Activated CD4-positive, CD25-positive, alpha-beta regulatory T cell treated with anti-CD3 and anti-CD28 coated beads, Interleukin-2, amount 50 U/mL, for 16 hours (primary cell): ENCODE measurements at places on chromosomes 7 and 10.

GRCh38 chr10:33310853-33311252, 23.6 kb downstream of the NRP1 start:
- DNase-seq, result no peak

DNA sequence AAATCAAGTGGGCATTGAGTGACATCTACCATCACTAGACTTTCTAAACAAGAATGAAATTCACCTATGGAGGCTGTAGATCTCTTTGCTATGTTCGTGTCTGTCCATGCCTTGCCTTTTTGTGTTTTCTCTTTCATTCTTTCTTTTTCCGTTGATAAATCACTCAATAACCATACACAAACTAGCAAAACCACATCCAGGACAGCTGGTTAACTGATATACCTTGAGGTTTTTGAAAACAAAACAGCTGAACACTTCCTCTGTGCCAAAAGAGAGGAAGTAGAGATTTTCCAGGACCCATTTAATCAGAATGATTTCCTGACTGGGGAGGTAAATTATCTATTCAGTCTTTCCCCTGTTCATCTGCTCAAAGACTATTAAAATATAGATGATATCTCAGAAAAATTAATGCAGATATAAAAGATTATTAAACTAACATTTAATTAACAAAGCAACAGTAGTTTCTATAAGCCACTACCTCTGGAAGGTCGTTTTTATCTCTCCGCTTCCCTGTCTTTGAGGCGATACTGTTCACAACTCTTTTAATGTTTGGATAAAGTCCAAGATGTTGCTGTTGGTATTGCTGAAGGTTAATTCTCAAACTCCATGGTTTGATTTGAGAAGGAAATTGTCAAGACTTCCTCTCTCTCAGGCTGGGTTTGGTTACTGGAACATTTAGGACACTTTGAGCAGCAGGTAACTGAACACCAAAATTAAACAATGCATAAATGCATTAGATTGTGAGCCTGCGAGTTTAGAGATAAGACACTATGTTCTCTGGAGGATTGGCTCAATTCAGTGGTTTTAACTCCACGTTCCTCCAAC, 24.4 kb upstream of the C10orf67 start:
- no peak for DNase-seq

GRCh38 chr10:22369434-22370072, 24.3 kb downstream of the SPAG6 start:
- no peak for DNase-seq

- no peak for DNase-seq
These were observed 187.9 kb downstream of the PLXDC2 start for GRCh38 chr10:20004087-20004523.

- DNase-seq, result no peak
These were observed 13.7 kb upstream of the MAP3K8 start for GRCh38 chr10:30420266-30420665.

DNA sequence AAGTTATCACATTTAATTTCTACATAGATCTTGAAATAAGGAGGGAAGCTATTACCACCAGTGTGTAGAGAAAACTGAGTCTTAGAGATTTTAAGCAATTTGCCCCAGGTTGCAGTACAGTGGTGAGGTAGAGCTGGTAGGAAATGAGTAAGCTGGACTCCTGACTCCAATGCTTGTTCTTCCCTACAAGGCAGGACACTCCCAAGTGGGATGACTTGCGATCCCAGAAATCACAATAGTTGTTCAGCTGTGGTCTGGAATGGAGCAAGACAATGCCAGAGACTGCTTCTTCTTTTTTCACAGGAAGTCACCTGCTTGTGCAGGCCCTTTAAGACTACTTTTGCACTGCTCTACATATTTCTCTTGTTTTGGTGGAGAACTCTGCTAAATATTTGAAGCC, 327.2 kb upstream of the BMPER start:
- DNase-seq, result no peak

DNA sequence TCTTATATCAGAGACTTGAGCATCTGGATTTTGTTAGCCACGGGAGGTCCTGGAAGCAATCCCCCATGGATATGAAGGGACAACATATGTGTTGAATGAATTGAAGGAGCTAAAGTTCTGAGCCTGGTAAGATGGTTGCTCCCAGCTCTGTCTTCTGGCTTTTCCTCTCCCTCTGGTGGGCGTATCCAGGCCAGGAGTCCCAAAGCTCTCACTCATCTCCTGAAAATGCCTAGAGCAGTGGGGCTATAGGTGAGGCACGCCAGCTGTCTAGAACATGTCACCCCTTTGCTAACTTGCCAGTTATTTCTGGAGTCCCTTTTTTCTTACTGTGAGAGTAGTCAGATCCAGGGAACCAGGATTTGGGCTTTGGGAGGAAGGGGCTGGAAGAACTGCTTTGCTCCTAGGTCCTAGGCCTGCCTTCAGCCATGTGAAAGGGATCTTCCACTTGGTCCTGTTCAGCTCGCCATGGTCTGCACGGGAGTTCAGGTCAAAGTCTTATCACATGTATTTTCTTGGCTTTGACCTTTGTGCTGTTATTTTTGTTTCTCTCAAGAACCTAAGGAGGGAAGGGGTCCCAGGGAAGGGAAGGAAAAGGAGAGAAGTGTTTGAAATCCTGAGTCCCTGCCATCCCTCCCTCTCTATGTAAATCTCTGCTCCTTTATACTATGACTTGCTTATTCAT, 73.6 kb downstream of the MINPP1 start:
- DNase-seq, result no peak

DNA sequence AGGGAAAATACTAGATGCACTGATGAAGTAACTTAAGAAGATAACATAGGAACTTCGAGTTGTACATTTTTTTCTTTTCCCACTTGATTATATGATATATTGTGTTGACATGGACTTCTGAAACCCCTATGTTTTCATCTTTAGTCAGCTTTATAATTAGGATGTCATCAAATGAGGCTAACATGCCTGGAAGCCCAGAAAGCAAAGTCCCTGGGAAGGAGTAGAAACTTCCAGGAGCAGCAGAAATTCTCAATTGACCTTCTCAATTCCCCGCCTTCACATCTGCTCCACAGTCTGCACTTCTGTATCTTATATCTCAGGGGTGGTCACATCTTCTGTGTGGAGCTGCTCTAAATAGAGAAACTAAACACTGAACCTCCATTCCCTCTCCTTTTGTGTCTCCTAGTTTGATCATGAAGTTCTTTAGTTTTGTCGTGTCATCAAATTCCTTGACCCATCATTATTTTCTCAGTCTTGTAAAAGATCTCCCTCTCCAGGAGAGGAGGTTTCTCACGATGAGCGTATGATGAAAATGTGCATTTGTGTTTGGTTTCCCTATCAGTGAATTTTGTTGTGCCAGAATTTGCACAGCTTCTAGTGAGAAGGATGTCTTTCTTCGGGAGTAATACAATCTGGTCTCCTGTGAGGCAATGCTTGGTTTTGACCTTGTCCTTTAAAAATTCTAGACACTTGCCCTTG, 303.3 kb downstream of the SUGCT start:
- no peak for DNase-seq

DNA sequence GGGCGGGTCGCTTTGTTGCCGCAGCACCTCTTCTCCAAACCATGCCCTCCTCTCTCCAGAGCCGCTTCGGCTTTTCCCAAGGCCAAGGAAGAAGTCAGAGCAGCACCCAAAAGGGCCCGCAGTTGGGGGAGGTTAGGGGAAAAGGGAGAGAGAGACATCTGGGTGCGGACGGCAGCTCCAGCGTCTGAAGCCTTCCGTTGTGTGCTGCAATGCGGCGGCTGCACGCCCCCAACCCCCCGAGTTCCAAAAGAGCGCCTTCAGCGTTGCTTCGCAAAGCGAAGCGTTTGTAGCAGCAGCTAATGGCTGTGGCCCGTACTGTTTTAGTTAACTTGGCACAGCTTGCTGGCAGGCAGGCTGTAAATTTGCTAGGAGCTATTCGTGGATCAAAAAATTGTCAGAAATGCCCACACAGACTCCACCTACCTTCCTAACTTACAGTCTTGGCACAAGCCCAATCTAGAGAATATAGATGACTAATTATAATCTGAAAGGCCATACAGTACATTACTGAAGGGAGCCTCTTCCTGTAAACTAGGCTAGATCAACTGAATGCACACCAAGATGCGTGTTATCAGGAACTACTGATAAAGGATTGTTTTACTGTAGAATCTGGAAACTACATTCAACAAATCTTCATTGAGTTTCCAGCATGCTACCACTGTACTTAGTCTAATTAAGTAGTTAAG, 1.1 kb upstream of the KBTBD2 start:
- peak; percentile 12 for DNase-seq

GRCh38 chr7:82615527-82615926, 171.9 kb upstream of the CACNA2D1 start:
- no peak for DNase-seq

GRCh38 chr7:111145472-111145871, 54.5 kb downstream of the LRRN3 start:
- no peak for DNase-seq

DNA sequence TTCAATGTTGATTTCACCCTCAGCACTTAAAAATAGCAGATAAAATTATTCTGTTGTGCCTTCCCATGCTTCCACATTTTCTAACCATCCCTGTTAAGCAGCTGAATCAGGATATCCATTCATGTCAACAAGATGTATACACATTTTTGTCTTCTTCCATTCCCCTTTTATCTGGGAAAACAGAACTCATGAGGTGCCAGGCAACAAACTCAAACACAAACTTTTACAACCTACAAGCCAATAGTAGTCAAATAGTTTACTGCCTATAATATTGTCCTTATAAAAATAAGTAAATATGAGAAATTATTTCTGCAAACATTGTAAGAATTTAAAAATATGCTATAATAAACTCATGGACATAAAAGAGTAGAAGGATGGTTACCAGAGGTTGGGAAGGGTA, 1569.8 kb downstream of the REEP3 start:
- no peak for DNase-seq

- no peak for DNase-seq
These were observed 326.4 kb downstream of the PAXIP1 start for GRCh38 chr7:154676422-154677073.

DNA sequence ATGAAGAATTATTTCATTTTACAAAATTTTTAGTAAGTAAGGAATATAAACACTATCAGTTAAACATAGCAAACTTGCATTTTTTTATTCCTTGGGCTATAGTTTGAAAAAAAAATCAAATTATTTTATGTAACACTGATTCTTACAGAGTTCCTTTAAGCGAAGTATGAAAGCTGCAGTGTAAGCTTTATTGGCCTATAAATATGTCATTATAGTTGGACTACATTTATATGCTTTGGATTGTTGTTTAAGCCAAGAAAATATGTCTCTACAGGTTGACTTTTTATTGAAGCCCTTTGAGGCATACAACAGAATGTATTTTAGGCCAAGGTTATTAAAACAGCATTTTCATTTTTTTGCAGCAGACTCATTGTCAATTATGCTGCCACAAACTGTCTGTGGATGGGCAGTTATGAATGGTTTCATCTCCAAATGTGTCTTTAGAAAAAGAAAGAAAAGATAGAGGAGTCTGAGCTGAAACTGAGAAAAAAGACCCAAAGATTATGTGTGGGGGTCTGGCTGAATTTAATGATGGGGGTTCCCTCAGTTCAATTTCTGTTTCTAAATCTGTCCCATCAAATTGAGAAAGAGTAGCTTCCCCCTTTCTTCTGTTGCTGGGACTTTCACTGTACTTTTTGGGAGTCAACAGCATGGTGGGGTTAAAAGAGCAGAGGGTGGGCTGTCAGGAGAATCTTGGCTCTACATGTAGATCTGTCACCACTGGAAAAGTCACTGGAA, 43.1 kb downstream of the ARID5B start:
- DNase-seq, result no peak

GRCh38 chr7:111958431-111958830, 247.8 kb downstream of the DOCK4 start:
- DNase-seq, result no peak

DNA sequence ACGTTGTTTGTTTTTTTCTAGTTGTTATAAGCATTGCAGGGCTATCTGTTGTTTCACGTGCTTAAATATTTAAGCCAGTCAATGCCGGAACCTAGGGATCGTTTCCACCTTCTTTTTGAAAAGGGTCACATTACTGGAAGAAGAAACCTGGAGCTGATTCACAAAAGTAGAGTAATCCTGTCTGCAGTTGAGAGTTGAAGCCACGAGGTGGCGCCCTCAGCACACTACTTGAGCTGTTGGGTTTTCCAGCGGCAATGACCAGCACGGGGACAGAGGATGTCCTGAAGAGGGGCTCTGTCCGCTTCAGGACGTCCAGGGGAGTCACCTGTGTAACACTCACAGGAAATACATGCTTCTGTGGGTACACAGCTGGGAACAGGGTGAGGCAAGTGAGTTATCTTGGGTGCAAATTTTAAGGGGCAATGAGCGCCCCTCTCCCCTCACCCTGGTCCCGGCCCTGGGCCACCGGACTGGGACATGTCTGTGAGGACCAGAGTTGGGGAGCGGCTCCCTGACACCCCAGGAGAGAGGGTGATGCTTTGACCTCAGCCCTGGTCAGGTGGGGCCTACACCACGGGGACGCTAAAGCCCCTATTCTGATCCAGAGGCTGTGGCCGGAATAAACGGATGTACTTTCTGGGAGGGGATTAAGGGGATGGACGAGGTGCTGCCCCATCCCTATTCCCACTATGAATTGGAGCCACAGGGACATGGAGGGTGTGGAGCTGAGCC, 26.3 kb upstream of the WDFY4 start:
- DNase-seq, result peak; percentile 17

DNA sequence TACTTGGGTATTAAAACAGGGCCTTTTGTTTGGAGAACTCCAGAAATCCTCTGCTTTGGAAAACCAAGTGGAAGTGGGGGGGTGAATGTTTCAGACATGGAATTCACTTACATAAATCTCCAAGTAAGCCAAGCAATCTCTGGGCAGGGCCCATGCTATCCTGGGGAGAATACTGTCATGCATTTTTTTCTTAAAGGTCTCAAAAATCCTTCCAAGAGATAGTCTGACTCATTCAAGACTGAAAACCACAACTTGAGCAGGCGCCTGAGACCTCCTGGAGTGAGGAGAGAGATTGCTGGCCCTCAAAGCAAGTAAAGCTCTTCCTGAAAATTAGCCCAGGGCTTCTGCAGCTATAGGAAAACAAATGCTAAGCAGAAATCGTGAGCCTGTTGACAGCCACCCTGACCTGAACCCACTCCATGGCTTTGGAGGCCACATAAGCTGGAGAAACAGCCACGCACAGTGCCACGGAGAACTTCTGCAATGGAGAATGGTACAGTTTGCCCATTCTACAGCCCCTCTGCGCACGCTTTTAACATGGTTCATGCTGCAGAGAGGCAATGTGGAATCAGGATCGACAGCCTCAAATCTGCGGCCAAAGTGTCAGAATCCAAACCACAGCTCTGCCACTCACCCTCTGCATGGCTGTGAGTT, 203.1 kb upstream of the AUTS2 start:
- no peak for DNase-seq

GRCh38 chr10:89949496-89949895, 248.1 kb downstream of the KIF20B start:
- no peak for DNase-seq

- DNase-seq, result no peak
These were observed 146.7 kb upstream of the COL1A2 start for GRCh38 chr7:94247970-94248369.

- no peak for DNase-seq
These were observed 49.0 kb downstream of the NPVF start for GRCh38 chr7:25179325-25179724.
